Stimulated activated CD4-positive, alpha-beta T cell treated with anti-CD3 and anti-CD28 coated beads, Interleukin-1b, Interleukin-23, amount 100 ng/mL, for 4 hours (primary cell): ENCODE measurements at places on chromosomes 1 and 21.

GRCh38 chr21:26412885-26413284 is 160.2 kb downstream of the CYYR1 start:
- DNase-seq: no peak

DNA sequence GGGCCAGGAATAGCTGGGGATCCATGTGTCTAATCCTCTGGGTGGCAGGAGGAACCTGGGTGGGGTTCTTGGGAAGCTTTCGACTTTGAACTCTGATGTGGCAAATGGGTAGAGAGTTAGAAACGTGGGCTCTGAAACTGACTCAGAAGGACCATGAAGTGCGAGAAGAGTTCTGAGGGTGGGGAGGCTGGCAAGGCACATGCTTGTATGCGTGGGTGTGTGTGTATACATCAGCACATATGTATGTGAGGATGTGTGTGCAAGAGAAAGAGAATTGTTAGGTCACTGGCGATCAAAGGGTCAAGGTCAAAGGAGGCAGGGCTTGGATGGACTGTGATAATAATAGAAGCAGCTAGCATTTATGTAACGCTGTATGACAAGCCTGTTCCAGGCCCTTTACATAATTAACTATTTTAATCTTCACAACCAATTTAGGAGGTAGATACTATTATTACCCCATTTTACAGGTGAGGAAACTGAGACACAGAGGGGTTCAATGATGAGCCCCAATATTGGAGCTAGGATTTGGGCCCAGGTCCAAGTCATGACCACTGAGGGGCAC is 84.5 kb upstream of the POU3F1 start:
- DNase-seq: no peak

DNA sequence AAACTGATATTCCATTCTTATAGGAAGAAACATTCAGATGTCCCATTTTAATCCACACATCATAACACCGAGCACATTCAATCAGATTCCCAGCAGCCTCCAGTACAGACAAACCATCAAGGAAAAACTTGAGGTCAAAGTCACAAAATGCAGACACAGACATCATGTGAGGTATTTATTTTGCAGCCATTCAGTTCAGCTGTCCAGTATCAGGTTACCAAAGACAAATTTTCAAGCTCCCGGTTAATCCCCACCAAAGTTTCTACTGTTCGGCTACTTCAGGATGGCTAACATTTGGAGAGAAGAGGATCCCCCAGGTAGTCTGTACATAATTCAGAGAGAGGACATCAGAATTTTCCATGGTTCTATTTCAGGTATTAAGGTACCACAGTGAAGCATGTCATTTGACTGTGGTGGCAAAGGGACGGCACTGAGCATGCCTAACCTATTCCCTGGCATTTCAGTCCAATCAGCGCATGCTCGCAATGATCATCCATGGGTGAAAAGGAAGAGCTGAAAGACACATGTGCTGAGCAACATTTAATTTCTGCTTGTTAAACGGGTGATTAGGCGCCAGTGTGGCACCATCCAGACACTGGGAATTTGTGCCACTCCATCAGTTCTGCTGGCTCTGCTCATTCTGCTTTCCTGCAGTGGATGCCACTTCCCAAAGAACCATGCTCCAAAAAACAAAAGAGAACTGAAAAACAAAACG is 13.6 kb upstream of the NDC1 start:
- no peak for DNase-seq

GRCh38 chr1:178345807-178346206 is 151.0 kb downstream of the CLEC20A start:
- DNase-seq: no peak

DNA sequence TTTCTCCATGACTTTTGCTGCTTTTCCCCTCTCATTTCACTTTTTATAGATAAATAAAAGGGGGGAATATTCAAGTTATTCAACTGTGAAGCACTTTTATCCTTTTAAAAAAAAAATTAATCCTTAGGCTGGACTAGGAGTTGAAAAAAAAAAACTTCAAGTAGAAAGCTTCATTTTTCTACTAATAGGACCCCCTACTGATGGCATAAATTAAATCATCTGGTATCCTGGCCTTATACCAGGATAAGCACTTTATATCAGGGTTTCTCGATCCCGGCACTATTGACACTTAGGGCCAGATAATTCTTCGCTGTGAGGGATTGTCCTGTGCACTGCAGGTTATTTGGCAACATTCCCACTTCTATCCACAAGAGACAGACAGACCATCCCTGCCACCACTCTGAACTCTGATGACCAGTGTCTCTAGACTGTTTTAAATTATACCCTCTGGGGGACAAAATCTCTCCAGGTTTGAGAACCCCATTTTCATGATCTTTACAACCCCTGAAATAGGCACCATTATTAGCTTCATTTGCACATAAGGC is 17.6 kb downstream of the USP33 start:
- no peak for DNase-seq

- no peak for DNase-seq
Observed at GRCh38 chr21:31743712-31744111, 11.8 kb upstream of the SCAF4 start.

- no peak for DNase-seq
Observed at GRCh38 chr1:31273619-31274018, 23.0 kb downstream of the SNRNP40 start.

DNA sequence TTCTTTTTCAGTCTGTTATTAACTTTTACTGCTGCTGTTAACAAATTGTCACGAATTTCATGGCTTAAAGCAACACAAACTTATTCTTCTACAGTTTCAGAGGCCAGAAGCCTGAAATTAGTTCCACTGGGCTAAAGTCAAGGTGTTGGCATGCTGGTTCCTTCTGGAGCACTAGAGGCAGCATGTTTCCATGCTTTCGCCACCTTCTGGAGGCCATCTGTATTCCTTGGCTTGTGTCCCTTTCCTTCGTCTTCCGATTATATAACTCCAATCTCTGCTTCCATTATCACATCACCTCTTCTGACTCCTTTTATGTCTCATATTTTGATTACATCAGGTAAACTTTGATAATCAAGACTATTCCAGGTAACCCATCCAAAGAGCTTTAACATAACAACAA is 1742.1 kb downstream of the BRINP3 start:
- DNase-seq: no peak

- DNase-seq: no peak
Observed at GRCh38 chr1:33687000-33687399, 176.9 kb upstream of the HMGB4 start.

DNA sequence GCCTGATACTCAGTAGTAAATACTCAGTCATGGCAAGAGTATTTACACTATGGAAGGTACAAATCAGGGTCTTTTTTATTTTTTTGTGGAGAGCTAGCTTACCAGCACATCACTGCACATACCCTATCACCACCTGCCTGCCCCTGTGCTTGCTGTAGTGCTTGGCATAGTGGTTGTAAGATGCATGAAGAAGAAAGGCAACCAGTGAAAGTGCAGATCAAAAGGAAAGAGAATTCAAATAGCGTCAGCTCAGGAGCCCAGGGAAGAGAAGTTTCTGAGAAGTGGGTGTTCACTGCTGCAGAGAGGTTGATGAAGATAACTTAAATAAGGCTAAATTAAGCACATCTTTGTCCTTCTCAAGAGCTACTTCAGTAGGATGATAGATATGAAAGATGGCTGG is 76.0 kb downstream of the DTL start:
- DNase-seq: no peak

- no peak for DNase-seq
Observed at GRCh38 chr1:82491301-82492048, 690.7 kb downstream of the ADGRL2 start.

DNA sequence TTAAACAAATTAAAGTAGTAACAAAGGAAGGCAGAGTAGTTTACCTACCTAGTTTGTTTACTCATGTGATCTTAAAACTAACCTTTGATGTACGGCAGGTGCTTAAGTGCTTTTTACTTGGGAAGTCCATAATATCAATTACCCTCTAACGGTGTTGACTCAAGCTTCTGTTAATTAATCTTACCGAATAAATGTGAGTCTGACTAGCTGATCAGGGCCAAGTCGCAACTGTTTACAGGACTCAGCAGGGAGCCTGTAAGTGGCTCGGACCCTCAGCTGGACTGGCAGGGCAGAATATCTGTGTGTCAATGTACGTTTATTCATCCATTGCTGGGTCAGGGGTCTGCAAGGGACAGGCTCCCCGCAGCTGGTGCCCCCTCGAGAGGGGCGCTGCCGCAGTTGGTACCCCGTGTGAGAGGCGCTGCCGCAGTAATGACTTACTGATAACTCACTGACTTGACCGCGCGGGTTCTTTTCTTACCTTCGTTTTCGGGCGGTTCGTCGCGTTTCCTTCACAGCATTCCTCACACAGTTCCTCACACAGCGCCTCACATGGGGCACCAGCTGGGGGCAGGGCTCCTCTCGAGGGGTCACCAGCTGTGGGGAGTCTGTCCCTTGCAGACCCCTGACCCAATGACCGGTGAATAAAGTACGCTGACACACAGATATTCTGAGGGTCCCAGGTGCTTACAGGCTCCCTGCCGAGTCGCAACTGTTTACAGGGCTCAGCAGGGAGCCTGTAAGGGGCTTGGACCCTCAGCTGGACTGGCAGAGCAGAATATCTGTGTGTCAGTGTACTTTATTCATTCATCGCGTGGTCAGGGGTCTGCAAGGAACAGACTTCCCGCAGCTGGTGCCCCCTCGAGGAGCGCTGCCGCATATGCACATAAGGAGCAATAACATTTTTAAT is 3.0 kb downstream of the FMO1 start:
- peak; percentile 9 for DNase-seq

- no peak for DNase-seq
Observed at GRCh38 chr1:59388191-59388590, 91.3 kb downstream of the FGGY start.

GRCh38 chr1:198160222-198160621 is 3.4 kb downstream of the NEK7 start:
- no peak for DNase-seq

GRCh38 chr21:27519361-27519760 is 552.5 kb upstream of the ADAMTS5 start:
- no peak for DNase-seq

- DNase-seq: peak; percentile 74
Observed at GRCh38 chr1:2199042-2199810, 4.7 kb upstream of the FAAP20 start.

DNA sequence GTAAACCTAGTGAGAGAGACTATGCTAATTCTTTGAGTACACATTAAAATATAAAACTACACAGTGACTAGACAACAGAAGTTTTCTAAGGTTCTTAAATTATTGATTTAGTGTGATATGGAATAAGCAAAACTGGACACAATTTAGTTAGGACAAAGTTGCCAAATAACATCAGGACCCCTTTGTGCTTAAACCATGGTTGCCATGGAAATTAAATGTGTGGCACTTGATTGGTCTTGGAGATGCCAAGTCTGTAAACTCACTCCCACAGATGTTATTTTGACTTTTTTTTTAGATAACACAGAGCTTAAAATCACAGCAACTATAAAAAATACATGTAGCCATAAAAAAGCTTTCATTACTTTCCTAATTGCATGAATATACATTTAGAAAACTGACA is 234.6 kb downstream of the BRINP3 start:
- DNase-seq: no peak

- DNase-seq: no peak
Observed at GRCh38 chr1:201561601-201562000, 22.7 kb downstream of the NAV1 start.
